ENCODE measurements at places on chromosomes 1 and 21.

DNA sequence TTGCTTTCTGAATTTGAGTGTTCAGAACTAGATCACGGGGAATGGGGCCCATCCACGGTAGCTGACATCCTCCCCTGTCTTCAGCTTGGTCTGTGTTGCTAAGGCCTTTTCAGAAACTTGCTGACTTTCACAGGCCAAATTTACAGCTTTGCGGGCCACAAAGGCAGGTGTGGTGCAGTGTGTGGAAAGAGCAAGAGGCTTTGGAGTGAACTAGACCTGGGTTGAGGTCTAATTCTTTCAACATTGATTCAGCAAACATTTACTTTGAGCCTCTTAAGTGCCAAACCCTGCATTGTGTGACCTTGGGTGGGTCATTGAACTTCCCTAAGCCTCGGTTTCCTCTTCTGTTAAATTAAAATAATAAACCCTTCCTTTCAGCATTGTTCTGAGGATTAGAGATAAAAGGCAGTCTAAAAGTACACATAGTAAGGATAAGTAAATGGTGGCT, 24.3 kb downstream of the STPG1 start:
- no peak for DNase-seq

DNA sequence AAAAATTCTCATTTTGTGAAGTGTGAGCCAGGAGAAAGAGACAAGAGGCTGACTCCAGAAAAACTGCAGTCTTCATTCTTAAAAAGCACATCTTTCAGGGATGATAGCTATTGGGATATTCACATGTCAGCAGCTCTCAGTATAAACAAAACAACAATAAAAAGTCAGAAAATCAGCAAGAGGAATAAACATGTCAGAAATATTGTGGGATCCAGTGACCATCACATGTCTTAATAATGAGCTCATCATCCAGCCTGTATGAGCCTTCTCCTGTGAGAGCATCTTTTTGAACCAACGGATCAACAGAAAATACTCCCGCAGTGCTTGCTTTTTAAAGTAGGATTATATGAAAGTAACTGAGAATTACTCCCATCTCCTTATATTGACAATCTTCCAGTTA, 241.6 kb downstream of the SMYD3 start:
- DNase-seq = no peak

- DNase-seq = peak; percentile 23
Observed at GRCh38 chr1:225919906-225920305, 4.1 kb downstream of the PYCR2 start.

DNA sequence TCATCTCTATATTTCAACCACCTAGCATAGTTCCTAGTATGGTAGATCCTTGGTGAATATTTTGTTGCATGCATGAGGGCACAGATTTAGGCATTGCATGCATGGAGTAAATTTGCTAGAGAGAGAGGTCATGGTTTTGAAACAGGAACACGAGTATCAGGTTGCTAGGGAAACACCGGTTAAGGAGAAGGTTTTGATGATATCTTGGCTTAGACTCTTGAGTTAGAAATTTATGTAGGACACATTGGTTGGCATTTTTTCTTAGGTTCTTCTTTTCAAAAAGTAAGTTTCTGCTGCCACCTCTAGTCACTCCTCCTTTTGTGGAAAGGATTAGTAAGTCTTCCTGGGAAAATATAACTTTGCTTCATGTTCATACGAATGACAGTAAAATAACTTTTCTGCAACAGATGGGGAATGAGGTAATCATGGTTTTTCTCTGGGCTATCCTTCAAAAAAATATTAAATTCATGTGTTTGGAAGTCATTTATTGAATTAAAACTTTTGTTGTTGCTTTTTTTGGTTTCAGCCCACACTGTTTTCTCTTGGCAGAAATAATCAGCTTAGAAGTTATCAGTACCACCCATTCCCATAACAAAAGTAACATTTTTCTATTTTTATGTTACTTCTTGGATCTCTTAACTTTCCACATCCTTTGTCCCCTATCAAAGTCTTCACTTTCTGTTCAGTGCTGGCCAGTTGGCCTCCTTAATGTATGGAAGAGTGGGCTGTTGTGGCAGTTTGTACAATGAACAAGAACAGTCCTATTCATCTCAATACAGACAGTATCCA, 97.3 kb downstream of the PLA2G4A start:
- DNase-seq = no peak

- DNase-seq = no peak
Observed at GRCh38 chr1:117598489-117598888, 7.4 kb upstream of the TENT5C start.

DNA sequence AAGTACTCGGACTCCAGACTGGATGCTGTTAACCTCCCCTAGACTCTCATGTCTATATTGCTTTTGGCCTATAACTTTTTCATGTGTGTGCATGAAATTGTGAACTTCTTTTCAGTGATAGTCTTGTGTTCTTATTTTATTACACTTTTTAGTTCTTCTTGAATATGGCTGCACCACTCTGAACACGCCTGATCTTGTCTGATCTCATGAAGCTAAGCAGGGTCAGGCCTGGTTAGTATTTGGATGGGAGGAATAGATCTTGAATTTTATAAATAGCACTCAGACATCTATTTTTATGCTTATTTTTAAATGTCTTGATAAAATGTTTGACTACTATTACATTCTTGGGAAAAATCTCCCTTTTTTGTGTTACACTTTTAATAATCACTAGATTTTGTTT, 22.4 kb downstream of the TCP10L start:
- DNase-seq = no peak

GRCh38 chr1:89953131-89953626, 41.7 kb upstream of the ZNF326 start:
- DNase-seq = peak; percentile 36

DNA sequence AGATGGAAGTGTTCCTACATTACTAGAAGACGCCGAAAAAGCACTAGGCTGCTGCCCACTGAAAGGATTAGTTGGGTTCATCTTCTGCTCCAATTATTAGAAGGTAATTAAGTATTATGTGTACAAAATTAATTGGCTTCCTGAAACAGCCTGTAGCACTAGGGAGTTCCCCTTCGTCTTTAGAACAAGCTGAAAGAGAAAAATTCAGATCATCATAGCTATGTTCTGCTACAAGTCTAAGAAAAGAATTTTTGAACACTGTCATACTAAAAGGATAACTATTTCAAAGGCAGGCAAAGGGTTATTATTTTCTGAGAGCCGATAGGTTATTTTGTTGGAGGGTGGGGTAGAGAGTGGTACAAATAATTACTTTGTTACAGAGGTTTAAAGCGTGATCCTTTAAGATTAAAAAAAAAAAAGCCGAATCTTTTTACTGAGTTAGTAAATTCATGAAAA, at the start of gene MCM3AP:
MCM3AP (minus strand) TSS at position 406 of the 456 bp plus-strand sequence; CDS start at position 81, 325 bp downstream.
- no peak for DNase-seq

DNA sequence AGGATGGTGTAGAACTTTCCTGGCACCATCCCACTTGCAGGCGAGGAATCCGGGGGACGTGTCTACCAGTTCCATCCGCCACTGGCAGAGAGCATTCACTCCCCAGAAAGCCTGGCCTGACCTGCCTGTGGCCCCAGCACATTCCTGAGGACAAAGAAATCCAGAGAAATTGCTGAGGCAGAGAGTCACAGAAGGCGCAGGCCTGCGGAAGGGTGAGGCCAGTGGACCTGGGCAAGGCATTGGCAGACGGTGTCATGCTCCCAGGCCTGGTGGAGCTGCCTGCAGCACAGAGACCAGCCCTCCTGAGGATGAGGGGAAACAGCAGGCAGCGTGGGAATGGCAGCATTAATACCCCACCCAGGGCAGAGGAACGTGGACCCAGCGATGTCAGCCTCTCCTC, 81.2 kb upstream of the F3 start:
- DNase-seq = no peak

DNA sequence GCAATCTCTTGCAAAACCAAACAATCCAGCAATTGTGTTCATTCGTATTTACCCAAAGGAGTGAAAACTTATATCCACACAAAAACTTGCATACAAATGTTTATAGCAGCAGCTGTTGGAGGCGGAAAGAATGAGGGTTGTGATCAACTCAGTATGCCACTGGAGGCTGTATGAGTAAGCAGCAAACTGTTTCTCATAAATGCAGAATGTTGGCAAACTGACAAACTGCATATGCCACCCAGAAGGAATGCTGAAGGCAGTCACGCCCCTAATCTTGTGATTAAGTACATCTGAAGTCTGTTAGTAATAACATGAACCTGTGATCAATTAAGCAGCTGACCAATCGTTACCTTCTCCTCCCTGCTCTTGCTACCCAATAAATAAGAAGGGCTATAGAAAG, 60.5 kb upstream of the CR2 start:
- DNase-seq = no peak

- no peak for DNase-seq
Observed at GRCh38 chr1:118364882-118365281, 179.9 kb upstream of the SPAG17 start.

- DNase-seq = no peak
Observed at GRCh38 chr1:85224734-85225623, 24.2 kb upstream of the SYDE2 start.

- no peak for DNase-seq
Observed at GRCh38 chr1:172585348-172585747, 52.4 kb downstream of the SUCO start.

DNA sequence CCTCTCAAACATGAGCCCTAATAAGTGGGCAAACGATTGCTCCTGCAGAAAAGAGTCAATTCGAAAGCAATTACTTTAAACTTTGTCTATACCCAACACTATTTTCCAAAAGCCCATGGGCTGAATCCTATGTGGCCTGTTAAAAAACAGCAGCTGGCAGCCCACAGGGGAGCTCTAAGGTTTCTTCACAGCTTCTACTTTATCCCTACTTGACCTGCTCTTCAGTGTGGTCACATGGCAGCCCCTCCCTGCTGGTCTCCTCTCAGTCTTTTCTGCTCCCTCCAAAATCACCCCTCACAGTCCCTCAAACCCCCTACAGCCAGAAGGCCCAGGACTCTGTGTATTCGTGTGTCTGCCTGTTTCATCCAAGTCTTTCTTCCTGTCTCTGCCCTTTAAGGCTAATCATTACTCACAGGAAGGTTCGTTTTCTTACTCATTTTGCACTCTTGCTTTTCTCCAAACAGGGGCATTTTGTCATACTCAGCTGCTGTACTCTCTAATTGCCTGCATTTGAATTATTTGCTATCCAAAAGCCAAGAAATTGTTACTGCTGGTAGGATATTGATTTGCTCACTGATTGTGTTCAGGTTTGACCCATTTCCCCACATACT, 62.4 kb upstream of the FAM3B start:
- DNase-seq = no peak

DNA sequence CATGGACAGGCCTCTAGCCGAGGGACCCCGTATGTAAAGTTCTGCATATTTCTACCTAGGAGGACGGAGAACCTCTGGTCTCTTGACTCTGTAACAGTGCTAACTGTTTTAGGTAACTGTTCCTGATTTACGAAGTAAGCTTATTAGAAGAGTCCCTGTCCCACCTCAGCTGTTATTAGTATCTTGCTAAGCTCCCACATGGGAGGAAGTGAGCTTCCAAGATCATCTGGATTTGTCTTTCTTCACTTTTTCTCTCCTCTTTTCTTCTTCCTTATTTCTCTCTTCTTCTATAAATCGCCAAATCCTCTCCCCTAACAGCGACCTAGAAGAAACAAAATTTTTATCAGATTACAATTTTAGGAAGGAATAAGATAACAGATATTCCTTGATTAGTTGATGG, 4.4 kb downstream of the CD53 start:
- DNase-seq = no peak

- no peak for DNase-seq
Observed at GRCh38 chr1:20150969-20151368, 11.8 kb downstream of the PLA2G2F start.

Data from G401 (cell line).